ENCODE measurements at places on chromosomes 7 and 10.

- no peak for DNase-seq
Observed at GRCh38 chr10:306675-307185, 171.5 kb downstream of the ZMYND11 start.

GRCh38 chr7:20197125-20197748 is 19.9 kb downstream of the MACC1 start:
- no peak for DNase-seq

DNA sequence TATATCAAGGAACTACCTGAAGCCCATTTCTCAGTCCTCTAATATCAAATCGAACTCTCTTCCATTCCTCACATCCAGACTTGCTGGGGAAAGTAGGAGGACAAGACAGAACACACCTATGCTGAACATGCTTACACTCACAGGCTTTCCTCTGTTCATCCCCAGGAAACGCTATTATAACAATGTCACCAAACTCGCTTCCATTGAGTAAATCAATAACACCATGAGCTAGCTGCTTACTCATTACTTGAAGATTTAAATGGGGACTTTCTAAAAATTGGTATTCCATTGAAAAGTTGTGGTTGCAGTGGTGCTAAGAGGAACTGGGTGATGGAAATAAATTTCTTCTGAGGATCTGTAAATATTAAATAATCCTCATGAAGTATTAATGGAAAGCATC is 88.8 kb downstream of the SLC25A13 start:
- no peak for DNase-seq

GRCh38 chr7:105794741-105795729 is 81.4 kb downstream of the ATXN7L1 start:
- no peak for DNase-seq

- no peak for DNase-seq
Observed at GRCh38 chr7:1950452-1951158, 280.5 kb downstream of the ELFN1 start.

GRCh38 chr7:69992938-69993337 is 394.7 kb downstream of the AUTS2 start:
- DNase-seq = no peak

DNA sequence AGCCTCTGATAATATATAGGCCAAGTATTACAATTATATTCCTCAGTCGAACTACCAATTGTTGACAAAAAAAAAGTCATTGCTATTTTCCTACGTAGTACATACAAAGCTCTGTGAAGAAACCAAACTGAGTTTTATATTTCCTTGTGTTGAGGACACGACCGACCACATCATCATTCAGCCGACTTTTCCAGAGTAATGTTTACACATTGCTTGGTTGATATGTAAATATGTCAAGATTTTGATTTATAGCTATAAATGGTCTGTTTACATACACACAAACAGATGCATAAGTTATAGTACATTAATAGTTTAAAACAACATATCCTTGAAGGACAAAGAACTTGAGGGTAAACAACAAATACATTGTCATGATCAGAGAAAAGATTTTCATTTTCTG is 121.5 kb downstream of the CRPPA start:
- no peak for DNase-seq

DNA sequence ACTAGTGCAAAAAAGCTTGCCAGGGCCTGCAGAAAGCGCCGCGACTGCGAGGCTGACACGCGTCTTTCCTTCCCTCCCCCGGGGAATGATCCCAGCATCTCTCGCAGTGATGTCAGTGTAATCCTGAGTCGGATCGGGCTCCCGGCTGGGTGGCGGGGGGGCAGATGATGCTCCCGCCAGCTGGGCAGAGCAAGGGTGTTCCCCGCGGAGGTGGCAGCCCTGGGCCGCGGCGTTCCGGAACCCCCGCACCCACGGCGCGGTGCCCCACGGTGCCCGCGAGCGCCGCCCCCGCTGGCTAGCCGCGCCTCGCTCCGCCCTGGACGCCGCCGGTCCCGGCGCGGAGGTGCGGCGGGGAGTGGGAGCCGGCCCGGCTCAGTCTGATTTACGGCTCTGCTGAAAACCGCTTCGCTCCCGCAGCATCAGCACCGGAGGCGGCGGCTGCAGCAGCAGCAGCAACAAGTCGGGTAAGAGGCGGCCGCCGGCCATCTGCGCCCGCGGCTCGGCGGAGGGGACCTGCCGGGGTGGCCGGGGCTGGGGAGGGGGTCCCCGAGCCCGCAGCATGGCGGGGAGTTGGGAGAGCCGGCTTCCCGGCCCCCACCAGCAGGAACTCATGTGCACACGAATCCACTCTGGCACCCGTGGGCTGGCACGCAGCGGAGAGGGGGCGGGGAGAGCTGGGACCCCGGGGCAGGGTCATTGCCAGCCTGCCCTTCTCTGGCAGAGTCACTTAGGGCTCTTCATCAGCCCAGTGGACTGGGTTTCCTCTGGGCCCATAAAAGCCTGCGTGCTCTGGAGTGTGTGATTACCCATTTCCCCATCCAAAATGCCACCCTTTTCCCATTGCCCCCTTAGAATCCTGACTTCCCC is at the start of gene ZNF365:
Gene ZNF365, plus strand, starts transcription at position 375 of the 867 bp plus-strand sequence. CDS start 1,825 bp downstream, outside the sequence.
- DNase-seq = peak; percentile 48

DNA sequence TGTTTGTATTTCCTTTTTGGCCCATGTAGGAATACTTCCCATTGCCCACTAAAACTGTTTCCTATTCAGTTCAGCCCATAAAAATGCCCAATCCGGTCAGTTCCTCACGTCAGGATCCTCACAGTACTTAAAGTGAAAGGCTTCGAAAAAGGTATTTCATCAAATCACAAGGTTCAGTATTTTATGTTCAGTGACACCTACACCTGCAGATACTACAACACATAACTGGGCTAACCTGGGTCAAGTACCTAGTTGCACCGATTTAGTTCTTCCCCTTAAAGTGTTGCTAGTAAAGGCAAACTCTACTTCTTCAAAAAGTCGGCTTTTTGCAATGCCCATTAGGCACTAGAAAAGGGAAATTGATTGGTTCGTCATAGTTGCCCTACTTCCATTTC is 1.1 kb downstream of the SNX13 start:
- peak; percentile 4 for DNase-seq

DNA sequence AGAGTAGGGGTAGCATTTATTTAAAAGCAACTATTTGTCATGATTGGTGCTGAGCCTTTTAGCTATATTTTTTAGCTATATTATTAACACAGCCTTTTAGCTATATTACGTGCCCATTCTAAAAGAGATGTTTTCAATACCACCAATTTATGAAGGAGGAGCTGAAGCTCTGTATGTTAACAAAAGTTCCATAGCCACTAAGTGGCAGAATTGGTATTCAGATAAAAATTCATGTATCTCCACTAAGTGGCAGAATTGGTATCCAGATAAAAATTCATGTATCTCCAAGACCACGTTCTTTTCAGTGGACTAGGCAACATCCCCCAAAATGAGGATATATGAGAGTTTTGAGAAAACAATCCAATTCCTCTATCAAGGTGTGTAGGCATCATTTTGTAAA is 268.6 kb downstream of the HGF start:
- DNase-seq = no peak

- DNase-seq = no peak
Observed at GRCh38 chr10:130560573-130560972, 424.4 kb downstream of the GLRX3 start.

DNA sequence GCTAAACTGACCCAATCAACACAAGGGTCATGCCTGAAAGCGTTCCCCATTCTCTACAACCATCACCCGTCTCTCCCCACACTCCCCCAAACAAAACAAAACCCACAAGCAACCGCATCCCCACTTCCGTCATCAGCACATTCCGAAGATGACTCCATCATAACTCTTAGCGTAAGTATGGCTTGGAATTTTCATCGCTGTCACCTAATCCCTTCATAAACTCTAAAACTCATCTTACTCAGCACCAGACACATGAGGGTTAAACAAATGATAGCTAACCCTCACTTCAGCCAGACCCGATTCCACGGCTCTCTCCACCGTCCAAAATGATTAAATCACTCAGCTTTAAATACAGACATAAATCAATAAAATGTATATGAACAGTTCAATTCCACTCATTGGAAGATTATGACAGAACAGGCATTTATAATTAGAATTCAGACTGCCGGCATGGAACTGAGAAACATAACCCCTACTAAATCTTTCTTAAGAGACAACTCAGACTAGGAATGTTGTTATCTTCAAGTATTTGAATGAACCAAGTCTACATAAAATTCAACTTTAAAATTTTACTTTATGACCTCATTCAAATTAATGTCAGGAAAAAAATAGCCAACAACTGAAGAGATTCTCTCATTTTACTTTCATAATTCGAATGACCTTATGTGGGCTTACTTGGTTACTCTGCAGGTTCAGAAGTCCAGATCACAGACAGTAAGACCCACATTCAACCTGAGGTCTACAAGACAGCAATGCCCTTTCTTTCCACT is 215.9 kb downstream of the PARD3 start:
- no peak for DNase-seq

- DNase-seq = no peak
Observed at GRCh38 chr7:129159539-129159938, 15.0 kb downstream of the TSPAN33 start.

DNA sequence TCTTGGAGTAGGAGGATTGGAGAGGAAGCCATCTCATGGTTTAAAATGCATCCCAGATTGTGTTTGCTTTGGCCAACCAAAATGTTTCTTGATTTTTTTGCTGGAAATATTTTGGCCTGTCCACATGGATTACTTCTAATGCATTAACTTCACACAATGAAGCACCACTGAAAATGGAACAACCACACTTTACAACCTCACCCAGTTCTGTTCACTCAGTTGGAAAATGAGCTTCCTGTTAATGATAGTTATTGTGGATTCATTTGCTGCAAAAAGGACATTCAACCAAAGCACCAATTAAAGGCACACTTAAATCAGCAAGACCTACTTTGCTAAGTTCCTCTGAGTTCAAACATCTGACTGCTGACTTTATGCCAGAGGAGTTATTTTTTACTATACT is 11.3 kb upstream of the A1CF start:
- no peak for DNase-seq

DNA sequence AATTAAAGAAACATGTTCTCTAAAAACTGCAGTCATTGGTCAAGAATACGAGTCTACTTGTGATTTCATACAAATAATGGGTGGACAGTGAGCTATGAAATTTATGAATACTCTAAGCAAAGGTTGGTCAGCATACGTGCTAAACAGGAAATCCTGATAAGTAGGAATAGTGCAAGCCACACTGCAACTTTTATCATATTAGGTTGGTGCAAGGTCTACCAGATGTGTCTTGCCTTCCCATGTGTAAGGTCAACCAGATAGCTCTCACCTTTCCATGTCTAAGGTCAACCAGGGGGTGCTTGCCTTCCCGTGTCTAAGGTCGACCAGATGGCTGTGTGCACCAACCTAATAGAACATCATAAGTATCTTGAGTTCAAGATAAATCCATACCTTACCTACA is 2.0 kb upstream of the ITGB1 start:
- DNase-seq = no peak

DNA sequence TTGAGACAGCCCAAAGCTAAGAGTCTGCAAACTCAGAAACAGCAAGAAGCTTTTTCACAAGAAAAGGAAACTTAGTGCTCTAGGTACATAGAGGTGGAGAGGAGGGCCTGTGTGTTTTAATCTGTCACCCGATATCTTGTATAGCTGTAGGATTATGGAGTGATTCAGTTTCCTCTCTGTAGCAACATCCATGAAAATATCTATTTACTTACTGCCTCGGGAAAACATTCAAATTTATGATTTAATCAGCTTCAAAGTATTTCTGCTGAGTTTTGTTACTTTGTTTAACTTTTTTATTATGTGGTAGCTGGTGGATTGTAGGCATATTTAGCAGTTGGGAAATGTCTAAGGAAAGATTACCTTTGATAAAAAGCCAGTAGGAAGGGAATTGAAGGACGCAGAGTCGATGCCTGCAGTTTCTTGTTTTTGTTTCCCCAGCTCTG is 292.0 kb downstream of the CCDC3 start:
- no peak for DNase-seq

DNA sequence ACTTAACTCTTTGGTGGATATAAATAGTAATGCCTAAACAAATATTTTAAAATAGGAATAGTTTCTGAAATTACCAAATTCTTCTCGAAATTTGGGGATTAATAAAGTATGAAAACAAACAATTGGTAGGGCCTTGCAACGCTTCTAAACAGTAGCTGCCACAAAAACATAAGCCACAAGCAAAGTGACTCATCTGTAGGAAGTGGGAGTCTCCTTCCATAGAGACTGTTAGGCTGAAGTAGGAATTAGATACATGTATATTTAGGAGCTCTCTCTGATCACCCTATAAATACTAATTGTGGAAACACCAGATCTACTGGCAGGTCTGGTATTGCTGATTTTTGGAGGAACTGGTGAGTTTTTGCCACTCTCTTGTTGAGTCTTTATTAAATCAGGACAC is 5.7 kb upstream of the LMOD2 start:
- no peak for DNase-seq

- no peak for DNase-seq
Observed at GRCh38 chr10:98538472-98538871, 91.7 kb upstream of the HPS1 start.

- DNase-seq = no peak
Observed at GRCh38 chr10:126391192-126391885, 3.1 kb upstream of the ADAM12 start.

DNA sequence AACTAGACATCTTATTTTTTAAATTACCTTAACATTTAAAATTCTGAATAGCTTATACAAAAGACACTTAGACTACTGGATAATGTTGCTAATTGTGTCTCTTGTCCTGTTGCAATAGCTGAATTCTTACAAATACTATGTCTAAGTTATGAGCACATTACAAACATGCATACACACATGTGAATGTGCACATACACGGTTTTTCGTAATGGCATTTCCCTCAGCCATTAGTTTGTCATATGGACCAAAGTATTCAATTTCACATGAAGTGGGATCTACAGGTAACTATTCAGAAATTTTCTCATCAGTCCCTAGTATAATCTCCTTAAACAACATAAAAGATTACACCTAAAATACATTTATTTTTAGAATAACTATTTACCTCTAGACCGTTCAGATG is 178.6 kb upstream of the BET1 start:
- DNase-seq = no peak

- DNase-seq = no peak
Observed at GRCh38 chr10:77163670-77164348, 473.8 kb downstream of the KCNMA1 start.
